Kidney (tissue), 22 donors: ENCODE measurements at places on chromosomes 2 and 18. TPM values are rescaled to one million over a fixed set of nuclear protein-coding genes. Genes with fewer than 3 reads are reported as not detected.

GRCh38 chr2:178834086-178834485, 26.9 kb upstream of the TTN start:
- DNase-seq = no peak

DNA sequence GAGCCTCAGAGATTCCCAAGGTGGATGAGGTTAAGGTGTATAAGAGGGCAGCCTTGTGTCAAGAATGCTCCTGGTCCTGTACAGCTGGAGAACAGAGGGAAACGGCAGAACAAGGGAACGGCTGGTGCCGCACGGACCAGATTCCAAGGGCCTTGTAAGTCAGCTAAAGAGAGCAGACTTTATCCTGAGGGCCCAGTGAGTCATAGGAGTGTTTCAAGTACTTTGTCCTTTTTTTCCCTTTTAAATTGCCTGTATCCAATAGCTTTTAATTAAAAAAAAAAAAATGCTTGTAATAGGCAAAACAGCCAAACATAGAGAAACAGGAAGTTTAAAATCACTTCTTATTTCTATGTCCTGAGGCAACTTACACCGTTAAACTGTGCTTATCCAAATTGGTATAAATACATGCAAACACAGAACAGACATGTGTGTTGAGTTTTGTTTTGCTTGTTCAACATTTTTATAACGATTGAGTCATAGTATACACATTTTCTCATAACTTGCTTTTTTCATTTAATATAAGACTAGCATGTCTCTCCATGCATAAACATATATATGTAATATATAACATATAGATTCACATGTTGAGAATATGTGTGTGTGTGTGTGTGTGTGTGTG, 42.1 kb upstream of the EVA1A start:
- DNase-seq = peak; percentile 59

DNA sequence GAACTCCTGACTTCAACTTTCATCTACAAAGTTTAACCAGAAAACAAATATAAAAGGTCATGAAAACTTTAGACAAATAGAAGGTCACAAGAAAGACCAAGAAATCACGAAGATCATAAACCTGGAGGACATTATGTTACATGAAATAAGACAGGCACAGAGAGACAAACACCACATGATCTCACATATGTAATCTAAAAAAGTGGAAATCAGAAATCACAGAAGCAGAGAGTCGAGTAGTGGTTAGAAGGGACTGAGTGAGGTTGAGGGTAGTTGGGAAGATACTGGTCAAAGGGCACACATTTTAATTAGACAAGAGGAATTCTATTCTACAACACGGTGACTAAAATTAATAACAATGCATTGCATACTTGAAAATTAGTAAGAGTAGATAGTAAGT, 1.4 kb downstream of the GCFC2 start:
- no peak for DNase-seq

- DNase-seq = no peak
These were observed 36.7 kb downstream of the FBXO15 start for GRCh38 chr18:74110976-74111375.

The TMEM163 gene
- polyA plus RNA-seq = 2.6 TPM

DNA sequence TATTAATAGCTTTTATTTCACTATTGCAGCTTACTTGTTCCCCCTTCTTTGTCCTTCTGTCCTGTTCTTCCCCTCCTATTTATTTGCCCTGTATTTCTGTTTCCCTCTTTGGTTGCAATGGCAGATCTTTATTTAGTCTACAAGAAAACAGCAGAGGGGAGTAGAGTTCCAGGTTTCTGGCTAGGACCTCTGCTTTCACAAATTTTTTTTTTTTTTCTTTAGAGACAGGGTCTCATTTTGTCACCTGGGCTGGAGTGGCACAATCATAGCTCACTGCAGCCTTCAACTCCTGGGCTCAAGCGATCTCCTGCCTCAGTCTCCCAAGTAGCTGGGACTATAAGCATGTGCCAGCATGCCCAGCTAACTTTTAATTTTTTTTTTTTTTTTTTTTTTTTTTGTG, 188.1 kb upstream of the SPRED2 start:
- no peak for DNase-seq
